ENCODE measurements at places on chromosomes 4 and X. TPM values are rescaled to one million over a fixed set of nuclear protein-coding genes. Genes with fewer than 3 reads are reported as not detected.
A peak's percentile ranks its signal among the peaks of the same experiment; 100 is the strongest.

DNA sequence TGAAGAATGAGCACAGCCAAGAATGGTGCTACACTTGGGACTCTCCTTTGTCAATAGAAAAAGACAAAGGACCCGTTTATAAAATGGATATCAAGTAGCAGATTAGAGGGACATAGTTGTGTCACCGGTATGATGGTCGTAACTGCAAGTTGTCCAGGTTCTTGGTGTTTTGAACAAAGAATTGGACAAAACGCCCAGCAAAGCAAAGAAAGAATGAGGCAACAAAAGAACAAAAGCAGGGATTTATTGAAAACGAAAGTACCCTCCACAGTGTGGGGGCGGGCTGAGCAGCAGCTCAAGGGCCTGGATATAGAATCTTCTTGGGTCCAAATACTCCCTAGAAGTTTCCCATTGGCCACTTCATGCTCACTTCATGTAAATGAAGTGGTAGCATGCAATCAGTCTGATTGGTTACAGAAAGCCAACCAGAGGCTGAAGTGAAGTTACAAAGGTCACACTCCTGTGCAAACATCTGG is 54.7 kb downstream of the SHROOM3 start:
- H3K36me3 ChIP-seq = no peaks in the 10 kb centered on the region
- H3K4me3 ChIP-seq = no peak overlapping the region
- H3K4me1 ChIP-seq = peaks cover 6% of the 10 kb centered on the region

DNA sequence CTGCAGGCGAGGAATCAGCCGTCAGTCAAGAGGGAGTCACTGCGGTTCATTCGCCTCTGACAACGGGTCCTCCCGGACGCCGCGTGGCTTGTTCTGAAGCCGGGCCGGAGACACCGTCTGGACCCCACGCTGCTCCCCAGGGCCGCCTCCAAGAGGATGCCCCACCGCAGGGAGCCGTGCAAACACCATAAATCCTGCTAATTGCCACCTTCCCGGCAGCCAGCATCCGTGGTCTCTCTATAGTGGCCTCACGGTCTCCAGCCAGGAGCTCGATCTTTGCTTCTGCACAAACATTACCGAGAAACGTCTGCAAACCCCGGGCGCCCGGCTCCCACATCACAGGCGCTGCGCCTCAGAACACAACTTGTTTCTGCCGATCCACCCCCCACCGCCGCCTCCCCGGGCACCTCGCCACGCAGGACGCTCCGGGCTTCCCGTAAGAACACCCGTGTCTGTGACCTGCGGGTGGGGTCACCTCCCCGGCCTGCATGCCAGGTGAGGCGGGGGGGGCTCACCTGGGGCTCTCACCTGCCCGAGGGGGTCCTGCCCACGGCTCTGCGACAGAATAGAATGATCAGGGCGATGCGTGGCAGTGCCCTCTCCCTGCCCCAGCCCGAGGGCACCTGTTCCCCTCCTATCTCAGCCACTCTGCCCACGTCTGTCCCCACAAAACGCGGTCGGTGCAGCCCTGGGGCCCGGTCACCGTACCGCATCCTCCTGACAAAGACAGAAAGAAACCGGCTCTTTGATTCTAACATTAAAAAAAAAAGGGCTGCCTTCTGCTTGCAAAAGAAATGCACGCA is 32.4 kb upstream of the PPP2R3B start:
- H3K4me3 ChIP-seq = no peak overlapping the region
- no peaks in the 10 kb centered on the region for H3K36me3 ChIP-seq
- H3K27me3 ChIP-seq = peaks cover 9% of the 10 kb centered on the region
- H3K27ac ChIP-seq = no peak overlapping the region
- peaks cover 2% of the 10 kb centered on the region for H3K4me1 ChIP-seq

Gene GPRASP1
- total RNA-seq = 9.8 TPM

DNA sequence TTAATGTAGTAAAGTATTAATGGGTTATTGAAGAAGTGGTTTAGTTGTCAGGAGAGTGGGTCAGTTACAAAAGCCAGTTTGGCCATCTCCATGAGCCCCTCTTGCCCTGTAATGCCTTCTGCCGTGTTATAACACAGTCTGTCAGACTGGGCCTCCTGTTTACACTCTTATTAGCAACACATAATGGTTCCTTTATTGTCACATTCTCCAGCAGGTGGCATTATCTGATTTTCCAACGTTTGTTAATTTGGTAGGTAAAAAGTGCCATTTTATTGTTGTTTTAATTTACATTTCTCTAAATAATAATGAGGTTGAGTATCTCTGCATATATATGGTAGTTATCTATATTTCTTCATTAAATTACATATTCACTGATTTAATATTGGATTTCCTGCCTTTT is 560.8 kb downstream of the FGF13 start:
- no peak overlapping the region for H3K4me3 ChIP-seq
- H3K4me1 ChIP-seq = no peaks in the 10 kb centered on the region
- no peak for DNase-seq
- no peak overlapping the region for H3K27ac ChIP-seq
- H3K36me3 ChIP-seq = no peaks in the 10 kb centered on the region
- no peaks in the 10 kb centered on the region for H3K27me3 ChIP-seq

Gene TBX22
- total RNA-seq = not detected

Gene ADAM29
- not detected for total RNA-seq

GRCh38 chrX:111100191-111100590 is 4.2 kb downstream of the PAK3 start:
- no peak overlapping the region for H3K4me3 ChIP-seq
- H3K27me3 ChIP-seq = peaks cover 4% of the 10 kb centered on the region
- DNase-seq = peak; percentile 29

Gene PAGE5
- total RNA-seq = not detected

- no peak for DNase-seq
- H3K27ac ChIP-seq = no peak overlapping the region
- no peaks in the 10 kb centered on the region for H3K4me1 ChIP-seq
Observed at GRCh38 chrX:143081231-143081630, 55.5 kb downstream of the SPANXN4 start.

Gene CLDN2
- not detected for total RNA-seq

Gene DCX
- 614 TPM for total RNA-seq

DNA sequence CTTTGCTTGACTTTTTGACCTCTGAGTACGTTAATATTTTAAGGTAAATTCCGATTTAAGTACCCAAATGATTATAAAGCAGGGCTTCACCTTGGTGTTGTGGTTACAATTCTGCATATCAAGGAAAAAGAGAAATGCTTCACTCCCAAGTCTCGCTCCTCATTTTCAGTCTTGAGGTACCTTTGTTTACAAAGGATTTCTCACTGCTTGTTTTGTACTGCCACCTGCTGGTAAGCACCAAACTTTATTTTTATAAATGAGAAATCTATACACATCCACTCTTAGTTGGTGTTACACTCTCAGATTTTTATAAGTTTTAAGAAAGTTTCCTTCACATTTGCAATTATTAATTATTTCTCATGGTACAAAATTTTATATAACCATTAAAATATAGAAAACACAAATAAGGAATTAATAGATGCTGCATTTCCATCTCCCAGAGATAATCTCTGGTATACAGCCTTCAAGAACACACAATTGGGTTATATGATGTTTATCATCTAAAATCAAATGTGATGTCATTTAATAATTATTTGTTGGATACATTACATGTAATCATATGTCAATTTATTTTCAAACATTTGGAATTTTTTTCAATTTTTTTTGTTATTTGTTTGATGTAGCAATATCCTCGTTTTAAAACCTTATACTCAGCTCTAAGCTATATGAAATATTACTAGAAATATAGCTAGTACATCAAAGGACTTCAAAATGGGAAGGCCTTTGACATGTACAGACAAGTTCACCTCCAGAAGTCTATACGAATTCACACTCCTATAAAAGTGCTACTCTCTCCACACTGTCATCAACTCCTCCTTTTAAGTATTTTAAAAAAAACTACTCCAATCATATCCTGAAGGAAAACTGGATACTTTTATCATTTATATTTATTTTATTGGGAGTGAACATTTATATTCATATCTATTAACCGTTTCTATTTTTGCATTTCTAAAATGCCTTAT is 179.9 kb downstream of the KCNIP4 start:
- H3K27me3 ChIP-seq = peaks cover 3% of the 10 kb centered on the region
- H3K4me1 ChIP-seq = peaks cover 30% of the 10 kb centered on the region
- no peak for DNase-seq
- no peak overlapping the region for H3K4me3 ChIP-seq

DNA sequence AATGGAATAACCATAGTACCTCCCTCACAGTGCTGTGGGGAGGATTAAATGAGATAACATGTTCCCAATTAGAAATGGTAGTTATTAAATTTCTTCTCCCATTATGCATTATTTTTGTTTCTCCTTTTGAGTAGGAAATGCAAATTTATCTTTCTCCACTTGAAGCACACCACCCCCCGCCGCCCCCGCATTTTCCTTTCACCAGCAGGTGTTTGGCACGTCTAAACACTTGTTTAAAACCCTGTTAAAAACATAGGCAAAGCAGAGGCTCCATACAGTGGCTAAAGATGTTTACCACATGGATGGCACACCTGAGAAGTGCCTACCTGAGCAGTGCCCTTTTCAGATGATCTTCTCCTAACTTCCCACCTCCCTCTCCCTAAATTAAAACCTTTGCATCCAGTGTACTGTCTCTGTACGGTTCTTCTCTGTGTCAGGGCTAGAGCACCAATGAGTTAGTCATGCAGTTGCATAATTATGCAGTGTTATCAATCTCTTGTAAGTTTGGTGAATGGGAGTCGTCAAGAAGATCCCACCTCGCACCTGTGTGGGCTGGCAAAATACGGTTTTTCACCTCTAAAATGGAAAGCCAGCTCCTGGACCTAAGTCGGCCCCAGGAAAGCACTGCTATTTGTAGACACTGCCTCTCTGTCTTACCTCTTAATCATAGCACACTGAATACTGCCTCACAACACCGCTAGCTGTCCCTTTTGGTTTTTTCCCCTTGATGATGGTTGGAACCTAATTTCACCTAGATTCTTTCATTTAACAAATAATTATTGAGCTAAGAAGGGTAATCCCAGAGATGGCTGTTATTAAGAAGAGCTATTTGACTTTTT is 122.0 kb downstream of the CT47B1 start:
- H3K27ac ChIP-seq = no peak overlapping the region
- no peak for DNase-seq
- no peak overlapping the region for H3K4me3 ChIP-seq
- no peaks in the 10 kb centered on the region for H3K36me3 ChIP-seq
- H3K4me1 ChIP-seq = peaks cover 5% of the 10 kb centered on the region

GRCh38 chrX:118975831-118976598 is 1.6 kb downstream of the LONRF3 start:
- peak overlapping the region; percentile 86 for H3K4me3 ChIP-seq
- peaks cover 3% of the 10 kb centered on the region for H3K4me1 ChIP-seq
- peaks cover 5% of the 10 kb centered on the region for H3K27me3 ChIP-seq
- peak; percentile 34 for DNase-seq
- H3K36me3 ChIP-seq = no peaks in the 10 kb centered on the region
- H3K27ac ChIP-seq = peak overlapping the region; percentile 25

Gene RAB33A
- 13.3 TPM for total RNA-seq

Gene TMEM255A
- 7.6 TPM for total RNA-seq

DNA sequence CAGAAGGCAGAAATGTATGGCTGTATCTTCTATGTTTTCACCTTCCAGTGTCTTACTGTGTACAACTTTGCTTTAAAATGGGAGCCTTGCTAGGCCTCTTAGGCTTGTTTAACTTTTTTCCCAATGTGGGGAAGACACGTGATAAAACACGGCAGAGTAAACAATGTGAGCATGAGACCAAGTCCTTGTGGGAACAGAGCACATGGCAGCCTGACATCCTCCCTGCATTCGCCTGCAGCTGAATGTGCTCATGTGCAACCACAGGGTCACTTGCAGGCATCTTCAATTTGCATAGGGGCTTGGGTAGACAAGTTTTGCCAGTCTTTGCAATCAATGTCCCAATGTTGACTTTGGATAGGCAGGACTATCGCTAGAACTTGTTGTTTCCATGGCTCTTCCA is 91.8 kb downstream of the CCNG2 start:
- DNase-seq = no peak
- H3K27me3 ChIP-seq = peaks cover 2% of the 10 kb centered on the region
- H3K4me1 ChIP-seq = no peaks in the 10 kb centered on the region
- H3K27ac ChIP-seq = no peak overlapping the region

Gene STATH
- not detected for total RNA-seq

Gene SOX3
- total RNA-seq = 0.71 TPM

- DNase-seq = no peak
- no peak overlapping the region for H3K27ac ChIP-seq
- H3K36me3 ChIP-seq = no peaks in the 10 kb centered on the region
- H3K4me3 ChIP-seq = no peak overlapping the region
Observed at GRCh38 chrX:41066391-41066790, 18.9 kb upstream of the USP9X start.

- no peak overlapping the region for H3K4me3 ChIP-seq
- no peak overlapping the region for H3K27ac ChIP-seq
- no peak for DNase-seq
- peaks cover 3% of the 10 kb centered on the region for H3K4me1 ChIP-seq
Observed at GRCh38 chrX:12911122-12911470, 4.7 kb downstream of the TLR8 start.

Gene TDO2
- 0.32 TPM for total RNA-seq

- no peaks in the 10 kb centered on the region for H3K4me1 ChIP-seq
- H3K36me3 ChIP-seq = no peaks in the 10 kb centered on the region
- no peaks in the 10 kb centered on the region for H3K27me3 ChIP-seq
- no peak overlapping the region for H3K4me3 ChIP-seq
Observed at GRCh38 chr4:94870146-94870545, 112.4 kb downstream of the BMPR1B start.

DNA sequence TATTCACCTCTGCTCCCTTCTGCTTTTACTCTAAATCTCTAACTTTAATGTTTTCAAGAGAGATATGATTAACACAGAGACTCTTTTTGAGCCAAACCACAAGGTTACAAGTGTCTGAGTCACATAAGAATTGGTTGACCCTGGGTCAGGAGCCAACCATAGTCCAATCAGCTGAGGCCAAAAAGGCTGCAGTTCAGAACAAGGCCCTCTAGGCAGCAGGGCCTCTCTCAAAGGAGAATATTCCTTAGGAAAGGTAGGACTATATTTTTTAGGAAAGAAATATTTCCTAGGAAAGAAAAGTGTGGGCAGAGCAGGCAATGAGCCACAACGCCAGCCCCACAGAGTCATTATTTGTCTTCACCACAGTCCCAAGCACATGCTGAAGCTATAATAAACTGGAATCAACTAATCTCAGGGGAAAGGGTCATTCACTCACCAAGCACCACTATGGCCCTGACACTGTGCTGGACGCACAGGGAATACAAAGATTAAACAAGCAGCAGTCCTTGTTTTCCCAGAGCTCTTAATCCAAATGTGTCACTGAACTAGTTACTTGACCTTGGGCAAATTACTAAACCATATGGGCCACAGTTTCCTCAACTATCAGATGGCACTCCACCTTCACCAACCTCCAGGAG is 2.2 kb downstream of the ATP8A1 start:
- H3K27ac ChIP-seq = peak overlapping the region; percentile 93
- H3K27me3 ChIP-seq = peaks cover 20% of the 10 kb centered on the region
- no peak for DNase-seq

- no peak for DNase-seq
- no peak overlapping the region for H3K4me3 ChIP-seq
- H3K27me3 ChIP-seq = peaks cover 3% of the 10 kb centered on the region
- peaks cover 18% of the 10 kb centered on the region for H3K4me1 ChIP-seq
- H3K27ac ChIP-seq = no peak overlapping the region
- peaks cover 9% of the 10 kb centered on the region for H3K36me3 ChIP-seq
Observed at GRCh38 chr4:3334316-3334715, 41.5 kb downstream of the RGS12 start.

Data from glutamatergic neuron (in vitro differentiated cells).